ENCODE measurements at places on chromosomes 6 and 20.

- no peak for DNase-seq
Observed at GRCh38 chr6:159894991-159895390, 4.2 kb downstream of the MAS1 start.

DNA sequence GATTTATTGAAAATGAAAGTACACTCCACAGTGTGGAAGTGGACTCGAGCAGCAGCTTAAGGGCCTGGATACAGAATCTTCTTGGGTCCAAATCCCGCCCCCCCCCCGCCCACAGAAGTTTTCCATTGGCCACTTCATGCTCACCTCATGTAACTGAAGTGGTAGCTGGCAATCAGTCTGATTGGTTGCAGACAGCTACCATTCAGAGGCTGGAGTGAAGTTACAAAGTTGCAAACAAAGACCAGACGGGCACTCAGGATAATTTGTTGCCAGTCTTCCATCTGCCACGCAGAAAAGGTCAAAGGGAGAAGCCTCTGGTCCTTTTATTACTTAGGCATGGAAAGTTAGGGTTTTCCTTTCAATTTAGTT is 25.8 kb upstream of the FABP7 start:
- peak; percentile 66 for DNase-seq

GRCh38 chr6:47245745-47246371 is 63.8 kb downstream of the TNFRSF21 start:
- no peak for DNase-seq

DNA sequence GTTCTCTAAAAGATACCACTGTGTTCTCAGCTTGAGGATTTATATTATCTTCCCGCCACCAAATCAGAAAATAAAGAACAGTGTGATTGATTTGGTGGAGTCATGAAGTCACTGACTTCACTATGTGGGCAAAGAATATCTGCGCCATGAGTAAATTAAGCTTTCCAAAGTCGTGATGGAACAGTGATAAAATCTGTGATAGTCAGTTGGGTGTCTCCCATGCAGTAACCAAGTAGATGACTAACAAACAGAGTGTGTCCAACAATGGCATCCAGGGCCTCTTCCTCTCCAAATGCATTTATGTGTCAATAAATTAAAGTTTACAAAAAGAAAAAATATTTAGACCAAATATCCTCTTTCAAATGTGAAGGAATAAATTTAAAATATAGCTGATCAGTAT is 87.0 kb upstream of the DST start:
- no peak for DNase-seq

DNA sequence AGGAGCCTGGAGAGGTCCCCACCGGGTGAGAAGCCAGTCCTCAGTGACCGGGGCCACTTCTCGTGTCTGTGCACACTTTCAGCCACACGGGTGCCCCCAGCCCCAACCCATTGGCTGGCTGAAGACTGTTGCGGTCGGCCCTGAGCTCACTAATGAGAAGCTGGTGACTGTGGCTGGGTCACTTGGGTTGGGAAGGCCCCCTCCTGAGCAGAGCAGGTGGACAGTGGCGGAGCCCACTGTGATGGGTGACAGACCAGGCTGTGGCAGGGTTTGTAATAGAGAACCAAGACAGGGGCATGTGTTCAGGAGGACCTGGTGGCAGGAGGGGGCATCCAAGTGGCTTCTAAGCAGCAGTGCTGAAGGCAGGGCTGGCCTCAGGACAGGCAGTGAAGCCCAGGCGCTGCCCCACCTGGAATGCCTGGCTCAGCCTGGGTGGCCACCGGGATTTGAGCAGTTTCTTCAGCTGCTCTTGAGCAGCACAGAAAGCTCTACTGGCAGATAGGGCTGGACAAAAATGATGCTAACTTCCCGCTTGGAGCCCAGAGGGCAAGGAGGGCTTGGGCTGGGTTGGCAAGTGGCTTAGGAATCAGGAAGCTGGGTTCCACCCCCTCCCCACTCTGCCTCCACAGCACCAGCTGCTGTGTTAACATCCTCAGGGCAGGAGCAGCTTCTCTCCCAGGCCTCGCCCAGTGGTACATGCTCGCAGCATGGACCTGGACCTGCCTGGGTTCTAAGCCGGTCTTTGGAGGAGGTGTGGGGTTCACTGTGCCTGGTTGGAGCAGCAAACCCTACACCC is 256.4 kb downstream of the CDH4 start:
- DNase-seq: no peak

DNA sequence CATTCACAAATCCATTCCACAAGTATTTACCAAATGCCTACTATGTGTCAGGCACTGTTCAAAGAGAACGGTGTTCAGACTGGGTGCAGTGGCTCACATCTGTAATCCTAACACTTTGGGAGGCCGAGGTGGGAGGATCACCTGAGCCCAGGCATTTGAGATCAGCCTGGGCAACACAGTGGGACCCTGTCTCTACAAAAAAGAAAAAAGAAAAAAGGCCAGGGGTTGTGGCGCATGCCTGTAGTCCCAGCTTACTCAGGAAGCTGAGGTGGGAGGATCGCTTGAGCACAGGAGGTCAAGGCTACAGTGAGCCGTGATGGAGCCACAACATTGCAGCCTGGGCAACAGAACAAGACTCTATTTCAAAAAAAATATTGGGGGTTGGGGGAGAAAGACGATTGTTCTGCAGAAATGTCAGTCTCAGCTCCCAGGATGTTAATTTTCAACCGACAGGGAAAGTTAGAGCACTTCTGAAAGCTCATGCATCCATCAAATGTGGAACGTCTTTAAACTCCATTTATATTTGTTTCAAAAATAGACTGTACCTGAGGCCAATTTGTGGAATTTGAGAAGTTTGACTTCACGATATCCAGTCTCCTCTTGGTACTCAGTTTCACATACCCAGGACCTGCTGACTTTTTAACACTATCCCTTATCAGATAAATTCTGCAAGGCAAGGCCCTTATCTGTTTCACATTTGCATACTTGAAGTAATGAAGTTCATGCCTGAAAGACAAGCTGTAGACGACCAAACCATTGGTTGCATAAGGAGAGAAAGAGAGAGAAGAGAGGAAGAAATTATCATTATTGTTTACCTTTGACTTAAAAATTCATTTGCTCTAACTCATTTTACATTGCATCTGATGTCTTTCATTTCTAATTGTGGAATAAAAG is 14.8 kb upstream of the BTN3A2 start:
- DNase-seq: no peak

DNA sequence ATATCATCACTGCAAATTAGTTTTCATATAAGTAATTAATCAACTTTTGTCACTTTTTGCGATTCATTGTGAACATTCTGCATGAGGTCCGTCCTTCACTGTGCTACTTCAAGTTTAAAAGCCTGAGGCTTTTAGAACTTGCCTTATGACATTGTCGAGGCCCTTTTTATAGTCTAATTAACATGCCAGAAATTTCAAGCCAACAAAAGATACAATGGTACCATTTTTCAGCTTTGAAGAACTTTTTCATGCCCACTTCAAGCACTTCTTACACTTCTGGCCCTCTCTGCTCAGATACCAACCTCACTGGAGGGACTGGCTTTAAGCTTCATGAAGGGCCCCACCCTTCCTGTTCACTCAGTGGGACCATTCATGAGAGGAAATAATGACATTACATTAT is 323.1 kb downstream of the TPBG start:
- no peak for DNase-seq

- no peak for DNase-seq
Observed at GRCh38 chr6:144528743-144529425, 243.7 kb downstream of the UTRN start.

- peak; percentile 49 for DNase-seq
Observed at GRCh38 chr6:95143408-95144180, 433.7 kb upstream of the MANEA start.

- DNase-seq: no peak
Observed at GRCh38 chr20:10662661-10663458, 10.9 kb downstream of the JAG1 start.

DNA sequence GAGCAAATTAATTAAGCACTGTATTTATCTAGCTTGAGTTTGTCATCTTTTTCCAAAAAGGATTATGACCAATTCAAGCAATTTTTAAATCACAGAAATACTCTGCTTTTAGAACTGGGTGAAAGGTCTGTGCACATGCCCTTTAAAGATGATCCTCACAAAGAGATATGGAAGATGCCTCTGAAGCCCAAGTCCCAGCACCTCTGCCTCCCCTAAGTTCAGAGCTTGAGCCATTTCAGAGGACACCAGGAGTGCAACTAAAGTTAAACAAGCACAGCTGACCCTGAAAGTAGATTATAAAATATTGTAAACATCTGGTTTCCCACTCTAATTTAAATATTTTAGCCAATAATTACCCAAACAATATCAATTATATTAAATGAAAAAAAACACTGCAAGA is 139.5 kb upstream of the BEND6 start:
- no peak for DNase-seq

- DNase-seq: no peak
Observed at GRCh38 chr6:13289789-13290318, 38.5 kb downstream of the TBC1D7 start.

- no peak for DNase-seq
Observed at GRCh38 chr20:38357653-38358207, 11.4 kb downstream of the LBP start.

DNA sequence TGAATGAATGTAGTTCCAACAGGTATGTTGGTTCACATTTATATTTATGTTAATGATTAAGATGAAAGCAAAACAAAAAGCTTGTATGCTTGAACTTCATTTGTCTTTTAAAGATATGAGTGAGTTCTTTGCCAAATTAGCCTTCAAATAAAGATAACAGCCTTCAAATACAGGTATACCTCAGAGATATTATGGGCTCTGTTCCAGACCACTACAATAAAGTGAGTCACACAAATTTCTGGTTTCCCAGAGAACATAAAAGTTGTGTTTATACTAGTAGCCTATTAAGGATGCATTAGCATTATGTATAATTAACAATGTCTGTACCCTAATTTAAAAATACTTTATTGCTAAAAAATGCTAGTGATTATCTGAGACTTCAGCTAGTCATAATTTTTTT is 245.3 kb upstream of the MAN1A1 start:
- DNase-seq: no peak

- DNase-seq: no peak
Observed at GRCh38 chr6:170107606-170108222, 183.2 kb downstream of the DLL1 start.

DNA sequence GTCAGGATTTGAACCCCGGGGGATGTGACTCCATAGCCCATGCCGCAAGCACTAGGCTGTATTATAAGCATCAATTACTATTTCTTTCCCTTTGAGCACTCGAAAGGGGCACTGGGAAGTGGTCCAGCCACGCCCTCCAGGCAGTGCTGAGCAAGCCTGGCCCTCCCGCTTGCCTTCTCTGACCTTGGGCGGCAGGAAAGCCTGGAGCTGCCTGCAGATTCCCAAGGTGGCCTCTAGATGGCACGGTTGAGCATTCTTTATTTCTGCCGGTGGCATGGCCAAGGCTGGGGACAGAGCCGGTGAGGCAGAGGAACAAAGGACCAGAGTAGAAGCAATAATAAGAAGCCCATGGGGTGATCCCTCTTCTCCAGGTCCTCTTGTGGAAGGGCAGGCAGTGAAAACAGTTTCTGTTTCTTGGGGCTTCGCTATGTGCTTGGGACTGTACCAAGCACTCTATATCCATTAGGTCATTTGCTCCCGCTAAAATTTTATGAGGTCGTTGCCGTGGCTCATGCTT is 32.0 kb downstream of the ARHGAP40 start:
- peak; percentile 18 for DNase-seq

DNA sequence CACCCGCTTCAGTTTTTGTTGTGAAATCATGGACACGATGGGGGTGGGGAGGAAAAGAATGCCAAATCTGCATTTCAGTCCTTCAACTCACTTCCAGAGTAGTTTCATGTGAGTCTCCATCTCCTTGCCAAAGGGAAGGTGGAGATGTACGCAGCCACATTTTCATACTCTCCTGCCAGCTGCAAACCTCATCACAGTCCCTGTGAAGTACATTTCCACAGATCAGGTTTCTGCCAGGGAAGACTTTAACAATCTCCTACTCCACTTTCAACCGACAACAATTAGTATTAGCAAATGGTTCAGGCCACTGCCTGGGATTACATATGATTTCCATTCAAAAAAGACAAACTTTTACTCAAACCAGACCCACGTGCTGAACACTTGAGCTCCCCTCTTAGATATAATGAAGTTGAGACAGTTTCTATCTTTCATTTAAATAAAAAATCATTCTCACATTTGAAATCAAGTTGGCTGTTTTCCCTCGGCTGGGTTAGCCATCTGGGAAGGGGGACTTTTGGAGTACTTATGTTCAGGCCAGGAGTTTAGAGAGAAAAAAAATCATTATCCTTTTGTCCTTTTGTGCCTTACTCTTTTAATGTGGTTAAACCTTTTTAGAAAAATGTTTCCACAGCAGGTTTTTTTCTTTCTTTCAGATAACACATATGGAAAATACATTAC is 51.0 kb upstream of the CEP162 start:
- no peak for DNase-seq

- no peak for DNase-seq
Observed at GRCh38 chr6:20589266-20589665, 55.0 kb downstream of the CDKAL1 start.

- no peak for DNase-seq
Observed at GRCh38 chr20:48624315-48625020, 203.3 kb downstream of the PREX1 start.

- no peak for DNase-seq
Observed at GRCh38 chr6:75604294-75604693, 2.6 kb downstream of the SENP6 start.

- DNase-seq: no peak
Observed at GRCh38 chr6:164628302-164628931, 681.0 kb downstream of the C6orf118 start.

DNA sequence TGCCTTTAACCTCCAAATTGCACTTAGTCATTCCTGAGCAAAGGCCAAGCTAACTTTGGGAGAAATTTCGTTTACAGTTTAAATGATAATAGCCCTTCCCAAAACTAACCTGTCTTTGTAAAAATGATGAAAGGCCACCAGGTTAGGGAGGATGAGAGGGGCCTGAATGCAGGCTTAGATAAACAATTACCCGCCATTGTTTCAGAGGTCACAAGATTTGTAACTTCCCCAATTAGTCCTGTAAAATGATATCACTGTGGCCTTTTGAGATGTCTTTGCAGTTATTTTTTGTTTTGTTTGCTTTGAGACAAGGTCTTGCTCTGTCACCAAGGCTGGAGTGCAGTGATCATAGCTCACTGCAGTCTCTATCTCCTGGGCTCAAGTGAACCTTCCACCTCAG is 26.3 kb downstream of the GNL1 start:
- no peak for DNase-seq

DNA sequence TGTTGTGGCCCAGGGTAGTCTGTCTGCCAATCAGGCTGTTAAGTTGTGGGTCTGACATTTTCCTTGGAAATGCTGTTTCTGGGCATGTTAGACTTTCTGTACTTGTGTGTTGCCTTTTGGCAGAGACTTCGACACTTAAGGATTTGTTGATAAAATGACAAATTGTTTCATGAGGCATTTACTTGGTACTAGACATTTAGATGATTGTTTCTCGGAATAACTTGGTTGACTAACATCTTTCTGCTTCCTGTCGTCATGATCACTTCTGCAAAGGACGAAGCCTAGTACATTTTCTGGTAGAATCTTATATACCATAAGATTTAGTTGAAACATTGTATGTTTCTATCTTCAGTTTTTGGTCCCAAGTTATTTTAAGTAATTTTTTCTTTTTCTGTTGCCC is 34.1 kb downstream of the UTRN start:
- DNase-seq: no peak

GRCh38 chr20:53385941-53386767 is 207.5 kb downstream of the ZNF217 start:
- no peak for DNase-seq
